ENCODE measurements at places on chromosomes 16 and 17.

DNA sequence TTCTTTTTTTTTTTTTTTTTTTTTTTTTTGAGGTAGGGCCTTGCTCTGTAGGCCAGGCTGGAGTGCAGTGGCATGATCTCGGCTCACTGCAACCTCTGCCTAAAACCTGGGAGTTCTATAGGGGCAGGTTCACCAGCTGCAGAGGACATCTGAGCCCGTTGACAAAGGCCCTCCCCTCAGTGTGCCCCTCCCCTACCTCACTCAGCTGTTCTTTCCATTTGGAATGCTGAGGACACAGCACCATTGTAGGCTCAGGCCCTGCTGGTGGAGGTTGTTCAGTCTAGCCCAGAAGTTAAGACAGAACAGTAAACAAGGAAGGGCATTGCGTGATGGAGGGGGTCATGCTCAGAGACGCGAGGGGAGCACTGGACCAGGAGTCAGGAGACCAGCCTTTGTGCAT lies 21.8 kb upstream of the KIF19 start:
- no peak for DNase-seq

- no peak for DNase-seq
Observed at GRCh38 chr16:47724115-47724785, 263.1 kb downstream of the PHKB start.

DNA sequence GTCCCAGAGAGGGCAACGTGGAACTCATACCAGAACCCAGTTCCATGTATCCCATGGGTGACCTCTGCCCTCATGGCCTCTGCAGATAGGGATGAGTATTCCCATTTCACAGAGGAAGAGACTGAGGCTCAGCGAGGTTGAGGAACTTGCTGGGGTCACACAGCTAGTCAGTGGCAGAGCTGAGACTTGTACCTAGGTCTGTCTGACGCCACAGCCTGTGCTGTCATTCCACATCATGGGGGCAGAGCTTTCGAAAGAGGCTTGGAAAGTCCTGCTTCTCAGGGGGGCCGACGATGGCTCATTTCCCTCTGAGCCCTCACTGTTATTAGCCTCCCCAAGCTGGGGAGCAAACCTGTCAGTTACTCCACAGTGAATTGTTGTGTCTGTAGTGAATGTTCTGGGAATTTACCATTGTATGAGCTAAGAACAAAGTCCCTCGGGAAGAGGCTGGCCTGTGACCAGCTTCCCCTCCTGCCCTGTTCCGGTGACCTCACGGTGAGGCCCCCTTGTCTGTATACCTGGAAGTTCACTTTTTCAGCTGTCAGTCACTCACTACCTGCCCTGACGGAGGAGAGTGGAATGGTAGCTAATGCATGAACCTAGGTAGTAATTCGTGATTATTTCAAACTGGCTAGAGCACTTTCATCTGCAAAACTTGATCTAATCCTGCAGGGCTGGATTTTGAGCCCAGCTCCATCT lies 8.9 kb downstream of the METTL22 start:
- no peak for DNase-seq

- no peak for DNase-seq
Observed at GRCh38 chr17:48728232-48729231, at the start of gene HOXB13. TSS of gene HOXB13 (minus strand) at chr17:48728750. CDS start at chr17:48728593, 157 bp downstream.

GRCh38 chr16:72469932-72470331 lies 298.0 kb upstream of the PMFBP1 start:
- DNase-seq = no peak

DNA sequence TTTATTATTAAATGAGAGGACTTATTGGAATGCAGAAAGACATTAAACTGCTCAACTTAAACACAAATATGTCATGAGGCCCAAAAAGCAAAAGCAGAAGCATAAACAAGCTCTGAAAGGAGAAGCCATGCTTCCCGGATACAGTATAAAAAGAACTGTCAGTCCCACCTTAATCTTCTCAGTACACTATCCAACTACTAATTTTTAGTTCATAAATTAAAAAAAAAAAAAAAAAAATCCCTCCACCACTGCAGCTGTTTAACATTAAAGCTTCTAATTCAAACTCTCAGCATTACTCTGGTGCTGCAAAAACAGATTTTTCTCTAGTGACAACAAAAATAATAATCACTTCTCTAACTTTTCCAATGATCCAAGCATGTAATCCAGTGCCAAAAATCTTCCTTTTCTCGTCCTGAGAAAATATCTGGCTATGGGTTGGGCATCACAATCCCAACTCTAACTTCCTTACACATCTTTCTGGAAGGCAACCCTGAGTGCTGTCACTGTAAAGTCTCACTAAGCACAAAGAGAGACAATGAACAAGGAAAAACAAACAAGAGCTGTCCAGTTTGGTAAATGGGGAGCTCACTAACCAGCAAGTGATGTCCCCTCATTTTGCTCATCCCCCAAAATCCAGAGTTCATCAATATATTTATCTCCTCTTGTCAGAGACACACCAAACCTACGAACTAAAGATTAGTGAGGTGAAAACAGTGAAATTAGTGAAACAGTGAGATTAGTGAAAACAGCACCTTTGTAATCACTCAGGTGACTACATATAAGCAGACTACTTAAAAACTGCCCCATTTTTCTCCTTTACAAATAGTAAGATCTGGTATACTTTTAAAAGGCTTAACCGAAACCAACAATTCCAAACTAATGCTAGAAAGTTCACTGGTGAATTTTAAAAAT lies 5.5 kb downstream of the USP32 start:
- DNase-seq = no peak

GRCh38 chr17:17959520-17960361 lies 12.5 kb downstream of the TOM1L2 start:
- no peak for DNase-seq

GRCh38 chr16:25143928-25144327 lies 32.4 kb downstream of the LCMT1 start:
- no peak for DNase-seq

- DNase-seq = no peak
Observed at GRCh38 chr17:46818929-46819859, 702 bp upstream of the WNT3 start.

GRCh38 chr17:64369007-64369893 lies 21.4 kb downstream of the PECAM1 start:
- DNase-seq = no peak

Data from BJ (cell line).